ENCODE measurements at places on chromosomes 12 and 14.

GRCh38 chr14:105322791-105323556 lies 8.4 kb downstream of the PACS2 start:
- DNase-seq: no peak

GRCh38 chr12:3105690-3106479 lies 28.7 kb downstream of the TSPAN9 start:
- DNase-seq: no peak

- DNase-seq: peak; percentile 41
Observed at GRCh38 chr14:22375321-22375930, 213.6 kb downstream of the DAD1 start.

- no peak for DNase-seq
Observed at GRCh38 chr14:93691042-93691780, 97.1 kb downstream of the PRIMA1 start.

GRCh38 chr12:6828781-6829535 lies 751 bp downstream of the P3H3 start:
- DNase-seq: no peak

- DNase-seq: no peak
Observed at GRCh38 chr14:61899497-61899896, 137.3 kb downstream of the SNAPC1 start.

DNA sequence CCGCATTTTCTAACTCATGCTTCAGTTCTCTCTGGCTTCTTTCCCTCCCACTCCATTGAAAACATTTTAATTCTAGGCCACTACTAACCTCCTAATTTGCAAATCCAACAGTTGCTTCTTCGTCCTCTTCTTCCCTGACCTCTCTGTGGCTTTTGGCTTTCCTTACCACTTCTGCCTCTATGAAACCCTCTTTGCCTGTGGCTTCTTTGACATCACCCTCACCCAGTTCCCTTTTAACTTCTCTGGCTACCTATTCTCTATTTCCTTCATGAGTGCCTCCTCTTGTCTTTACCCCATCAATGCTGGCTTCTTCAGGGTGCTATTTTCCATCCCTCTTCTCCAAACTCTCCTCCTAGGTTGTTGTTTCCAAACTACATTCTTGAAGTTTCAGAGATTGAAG lies 4.4 kb upstream of the HCFC2 start:
- no peak for DNase-seq

DNA sequence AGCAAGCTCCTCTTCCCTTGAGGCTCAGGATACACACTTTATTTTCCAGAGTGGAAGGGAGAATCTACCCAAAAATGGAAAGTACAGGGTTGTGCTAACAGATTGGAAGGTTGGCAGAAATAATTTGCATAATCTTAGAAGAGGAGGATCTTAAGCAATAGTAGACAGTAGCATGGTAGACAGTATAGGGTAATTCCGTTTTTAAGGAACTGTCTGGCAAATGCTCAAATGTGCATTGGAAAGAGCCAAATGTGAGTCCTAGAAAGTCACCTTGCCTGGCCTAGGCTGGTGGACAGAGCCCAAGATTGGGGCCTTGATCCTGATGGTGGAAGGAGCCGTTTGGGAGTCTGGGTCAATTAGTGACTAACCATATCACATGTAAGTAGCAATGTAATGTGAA lies 13.1 kb upstream of the CARMIL3 start:
- DNase-seq: no peak

All from LNCaP clone FGC (cell line).